ENCODE measurements at places on chromosomes 4 and X.

- no peaks in the 10 kb centered on the region for H3K36me3 ChIP-seq
- H3K27ac ChIP-seq, result no peak overlapping the region
- H3K27me3 ChIP-seq, result no peaks in the 10 kb centered on the region
- no peak overlapping the region for H3K4me3 ChIP-seq
- DNase-seq, result no peak
Observed at GRCh38 chr4:169437299-169438047, 166.7 kb upstream of the SH3RF1 start.

GRCh38 chr4:25158817-25159216 lies 1.4 kb downstream of the SEPSECS start:
- peaks cover 17% of the 10 kb centered on the region for H3K4me1 ChIP-seq
- H3K27ac ChIP-seq, result no peak overlapping the region
- no peak for DNase-seq
- no peaks in the 10 kb centered on the region for H3K27me3 ChIP-seq
- H3K4me3 ChIP-seq, result peak overlapping the region; percentile 93

- no peaks in the 10 kb centered on the region for H3K36me3 ChIP-seq
- no peak overlapping the region for H3K4me3 ChIP-seq
- H3K27ac ChIP-seq, result no peak overlapping the region
- no peaks in the 10 kb centered on the region for H3K4me1 ChIP-seq
- no peak for DNase-seq
Observed at GRCh38 chr4:19230906-19231545, 1020.7 kb upstream of the SLIT2 start.

DNA sequence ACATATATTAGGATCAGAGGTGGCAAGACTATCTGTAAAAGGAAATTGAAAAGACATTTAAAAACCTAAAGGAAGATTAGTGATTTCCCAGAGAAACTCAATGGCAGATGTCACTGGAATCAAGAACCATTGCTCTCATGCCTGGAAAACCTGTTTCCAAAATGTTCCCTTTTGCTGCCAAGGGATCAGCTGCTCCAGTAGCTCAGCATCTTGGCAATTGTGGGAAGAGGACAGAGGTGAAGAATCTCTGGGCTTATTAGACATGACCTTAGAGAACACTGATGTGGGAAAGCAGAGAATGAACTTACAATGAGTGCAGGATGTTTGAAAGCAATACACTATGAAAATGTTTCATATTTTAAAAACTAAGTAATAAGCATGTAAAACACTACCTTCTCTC lies 98.3 kb downstream of the SHROOM3 start:
- no peak overlapping the region for H3K4me3 ChIP-seq
- no peaks in the 10 kb centered on the region for H3K27me3 ChIP-seq
- no peak for DNase-seq
- H3K27ac ChIP-seq, result no peak overlapping the region
- H3K36me3 ChIP-seq, result no peaks in the 10 kb centered on the region

DNA sequence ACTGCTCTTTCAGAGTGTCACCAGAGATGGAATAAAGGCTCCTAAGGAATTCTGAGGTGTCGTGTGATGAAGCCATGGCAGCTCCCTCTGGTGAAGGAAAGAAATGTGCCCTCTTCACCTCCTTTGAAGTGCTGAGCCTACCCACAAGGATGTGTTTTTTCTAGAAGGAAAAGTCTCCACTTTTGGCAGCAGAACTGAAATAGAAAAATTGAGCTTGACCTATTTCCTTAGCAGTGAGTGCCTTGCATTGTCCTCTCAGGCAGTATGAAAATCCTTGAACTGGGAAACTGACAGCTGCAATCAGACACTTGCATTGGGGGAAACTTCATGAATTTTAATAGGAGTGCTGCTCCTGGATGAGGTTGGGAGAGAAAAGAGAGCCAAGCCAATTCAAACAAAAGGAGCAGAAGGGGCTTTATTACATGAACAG lies 95.2 kb downstream of the DCLK2 start:
- no peak overlapping the region for H3K4me3 ChIP-seq
- no peak for DNase-seq
- no peaks in the 10 kb centered on the region for H3K4me1 ChIP-seq
- no peak overlapping the region for H3K27ac ChIP-seq
- no peaks in the 10 kb centered on the region for H3K27me3 ChIP-seq
- no peaks in the 10 kb centered on the region for H3K36me3 ChIP-seq

GRCh38 chr4:83217721-83218522 lies 66.7 kb downstream of the COQ2 start:
- DNase-seq, result no peak
- H3K4me3 ChIP-seq, result no peak overlapping the region
- H3K36me3 ChIP-seq, result no peaks in the 10 kb centered on the region

GRCh38 chr4:185096032-185096653 lies 46.9 kb upstream of the SLC25A4 start:
- no peak overlapping the region for H3K27ac ChIP-seq
- H3K4me3 ChIP-seq, result no peak overlapping the region
- H3K27me3 ChIP-seq, result no peaks in the 10 kb centered on the region
- no peaks in the 10 kb centered on the region for H3K4me1 ChIP-seq

- H3K36me3 ChIP-seq, result no peaks in the 10 kb centered on the region
- no peaks in the 10 kb centered on the region for H3K4me1 ChIP-seq
- DNase-seq, result no peak
- H3K27me3 ChIP-seq, result no peaks in the 10 kb centered on the region
- peak overlapping the region; percentile 14 for H3K27ac ChIP-seq
Observed at GRCh38 chr4:147157860-147158701, 212.4 kb upstream of the TTC29 start.

DNA sequence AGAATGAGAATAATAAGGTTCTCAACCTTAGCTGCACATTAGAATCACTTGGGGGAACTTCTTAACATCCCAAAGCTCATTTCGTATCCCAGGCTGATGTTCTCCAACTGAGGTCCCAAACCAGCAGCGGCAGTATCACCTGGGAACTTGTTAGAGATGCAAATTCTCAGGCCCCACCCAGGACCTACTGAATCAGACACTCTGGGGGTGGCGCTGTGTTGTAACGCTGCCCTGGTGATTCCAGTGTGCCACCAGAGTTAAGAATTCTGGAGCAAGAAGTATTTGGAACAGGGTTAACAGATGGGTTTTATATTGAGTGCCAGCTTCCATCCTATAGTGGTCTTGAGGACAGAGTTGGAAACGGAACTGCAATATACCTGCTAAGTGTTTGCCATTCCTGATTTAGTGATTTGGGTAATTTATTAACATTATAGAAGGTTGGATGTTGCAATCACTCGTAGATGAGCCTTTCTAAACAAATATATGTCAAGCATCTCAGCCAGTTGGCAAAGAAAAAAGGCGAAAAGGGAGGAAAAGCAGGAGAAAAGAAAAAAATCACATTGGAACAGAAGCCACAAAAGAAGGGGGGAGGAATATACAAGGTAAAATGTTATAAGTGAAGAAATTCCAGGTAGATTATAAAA lies 141.0 kb downstream of the ARX start:
- H3K36me3 ChIP-seq, result no peaks in the 10 kb centered on the region
- DNase-seq, result no peak
- H3K4me3 ChIP-seq, result no peak overlapping the region
- peaks cover 51% of the 10 kb centered on the region for H3K27me3 ChIP-seq

DNA sequence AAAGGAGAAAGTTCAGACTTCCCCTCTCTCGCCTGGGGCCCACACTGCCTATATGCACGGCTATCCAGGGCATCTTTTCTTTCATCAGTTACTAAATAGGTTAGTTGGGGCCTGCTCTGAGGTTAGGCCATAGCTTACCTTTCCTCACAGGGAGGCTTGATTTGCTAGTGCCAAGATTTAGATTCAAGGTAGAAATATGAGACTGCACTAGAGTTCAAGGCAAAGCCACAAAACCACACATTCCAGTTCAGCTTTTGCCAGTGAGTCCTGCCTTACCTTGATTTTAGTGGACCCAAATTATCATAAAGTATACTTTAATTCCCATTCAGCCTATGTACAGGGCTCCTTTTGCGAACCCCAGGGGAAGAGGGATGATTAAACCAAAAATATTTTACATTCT lies 762.8 kb downstream of the PDHA2 start:
- no peak overlapping the region for H3K27ac ChIP-seq
- no peaks in the 10 kb centered on the region for H3K4me1 ChIP-seq
- no peaks in the 10 kb centered on the region for H3K36me3 ChIP-seq
- H3K27me3 ChIP-seq, result no peaks in the 10 kb centered on the region

DNA sequence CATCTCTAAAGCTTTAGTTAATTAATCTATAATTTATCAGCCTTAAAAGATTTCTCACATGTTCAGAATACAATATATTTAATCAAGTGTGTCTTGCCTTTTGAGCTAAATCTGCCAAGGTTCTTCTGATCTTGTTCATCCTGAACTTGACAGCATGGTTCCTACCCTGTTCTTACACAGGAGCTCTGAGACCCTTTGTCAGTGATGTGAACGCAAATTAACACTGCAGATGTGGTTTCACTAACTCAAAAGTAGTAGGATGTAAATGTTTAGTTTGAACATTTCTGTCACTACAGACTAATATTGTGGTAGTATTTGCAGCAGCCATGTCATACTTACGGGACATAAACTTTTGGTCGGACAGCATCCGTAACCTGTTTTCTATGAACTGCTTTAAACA lies 59.4 kb downstream of the SMARCAD1 start:
- DNase-seq, result no peak
- no peak overlapping the region for H3K4me3 ChIP-seq
- H3K27me3 ChIP-seq, result no peaks in the 10 kb centered on the region
- H3K4me1 ChIP-seq, result peaks cover 7% of the 10 kb centered on the region
- no peak overlapping the region for H3K27ac ChIP-seq
- H3K36me3 ChIP-seq, result peaks cover 29% of the 10 kb centered on the region

DNA sequence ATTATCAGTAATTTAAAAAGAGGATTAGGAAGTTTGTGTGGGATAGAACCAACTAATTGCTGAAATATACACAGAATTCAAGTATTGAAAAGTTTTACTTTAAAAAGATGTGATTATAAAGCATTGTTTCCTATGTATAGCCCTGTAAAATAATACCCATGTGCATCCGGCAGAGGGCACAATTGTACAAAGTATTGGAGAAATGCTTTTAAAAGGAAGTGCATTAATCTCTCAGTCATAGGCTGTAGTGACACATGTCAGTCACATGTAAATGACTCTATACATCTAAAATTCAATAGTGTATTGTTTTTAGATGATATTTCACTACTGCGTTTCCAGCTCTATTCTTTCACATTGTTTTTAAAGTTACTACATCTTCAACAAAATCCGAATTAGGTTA lies 9.7 kb upstream of the GEMIN8 start:
- no peaks in the 10 kb centered on the region for H3K4me1 ChIP-seq
- DNase-seq, result peak; percentile 75
- H3K27me3 ChIP-seq, result peaks cover 81% of the 10 kb centered on the region
- no peaks in the 10 kb centered on the region for H3K36me3 ChIP-seq

GRCh38 chr4:183987987-183988392 lies 82.9 kb downstream of the STOX2 start:
- peaks cover 12% of the 10 kb centered on the region for H3K4me1 ChIP-seq
- DNase-seq, result peak; percentile 92
- H3K4me3 ChIP-seq, result no peak overlapping the region
- H3K36me3 ChIP-seq, result no peaks in the 10 kb centered on the region
- H3K27ac ChIP-seq, result no peak overlapping the region

DNA sequence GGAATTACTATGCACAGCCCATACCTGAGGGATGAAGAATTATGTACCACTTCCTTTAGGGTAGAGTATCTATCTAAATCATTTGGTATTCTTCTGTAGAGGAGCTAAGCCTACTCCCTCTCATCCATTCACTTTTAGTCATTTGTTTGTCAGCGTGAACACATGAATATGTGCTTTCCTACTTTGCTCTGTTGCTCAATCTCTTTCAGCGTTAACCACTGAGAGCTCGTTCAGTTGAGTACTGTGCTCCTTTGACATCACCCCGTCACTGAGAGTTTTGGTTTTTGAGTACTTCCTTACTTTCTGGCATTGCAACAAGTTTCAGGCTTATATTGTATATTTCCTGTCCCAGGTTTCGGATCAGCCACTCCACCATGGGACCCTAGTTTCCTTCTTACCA lies 700.6 kb downstream of the NLGN4X start:
- no peak overlapping the region for H3K27ac ChIP-seq
- no peak overlapping the region for H3K4me3 ChIP-seq
- no peaks in the 10 kb centered on the region for H3K4me1 ChIP-seq
- H3K36me3 ChIP-seq, result no peaks in the 10 kb centered on the region
- no peaks in the 10 kb centered on the region for H3K27me3 ChIP-seq

DNA sequence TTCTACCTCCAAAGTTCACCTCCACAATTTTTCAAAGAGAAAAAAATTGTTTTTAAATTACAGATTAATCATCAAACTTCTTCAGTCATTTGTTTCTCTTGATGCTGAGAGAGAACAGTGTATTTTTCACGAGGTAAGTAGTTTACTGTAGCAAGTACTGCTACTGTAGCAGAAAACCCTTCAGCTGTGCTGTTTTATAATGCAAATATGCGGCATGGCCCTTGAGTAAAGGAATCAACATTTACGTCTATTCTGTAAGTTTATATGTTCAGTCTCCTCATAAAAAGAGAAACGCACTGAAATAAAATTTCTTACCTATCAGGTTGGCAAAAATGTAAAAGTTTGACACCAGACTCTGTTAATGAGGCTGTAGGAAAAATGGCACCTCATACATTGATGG lies 399.0 kb downstream of the NKX6-1 start:
- H3K27me3 ChIP-seq, result no peaks in the 10 kb centered on the region
- H3K4me1 ChIP-seq, result no peaks in the 10 kb centered on the region
- no peak for DNase-seq
- H3K36me3 ChIP-seq, result no peaks in the 10 kb centered on the region
- no peak overlapping the region for H3K4me3 ChIP-seq

GRCh38 chrX:8808661-8809060 lies 7.5 kb upstream of the FAM9A start:
- DNase-seq, result no peak
- no peak overlapping the region for H3K27ac ChIP-seq
- peaks cover 39% of the 10 kb centered on the region for H3K27me3 ChIP-seq
- no peaks in the 10 kb centered on the region for H3K4me1 ChIP-seq

GRCh38 chr4:56345458-56345857 lies 41.8 kb downstream of the AASDH start:
- H3K27me3 ChIP-seq, result no peaks in the 10 kb centered on the region
- peaks cover 44% of the 10 kb centered on the region for H3K36me3 ChIP-seq
- no peak overlapping the region for H3K27ac ChIP-seq
- H3K4me3 ChIP-seq, result no peak overlapping the region
- DNase-seq, result no peak

Data from MCF 10A (cell line).